ENCODE measurements at places on chromosomes 16 and 17.

DNA sequence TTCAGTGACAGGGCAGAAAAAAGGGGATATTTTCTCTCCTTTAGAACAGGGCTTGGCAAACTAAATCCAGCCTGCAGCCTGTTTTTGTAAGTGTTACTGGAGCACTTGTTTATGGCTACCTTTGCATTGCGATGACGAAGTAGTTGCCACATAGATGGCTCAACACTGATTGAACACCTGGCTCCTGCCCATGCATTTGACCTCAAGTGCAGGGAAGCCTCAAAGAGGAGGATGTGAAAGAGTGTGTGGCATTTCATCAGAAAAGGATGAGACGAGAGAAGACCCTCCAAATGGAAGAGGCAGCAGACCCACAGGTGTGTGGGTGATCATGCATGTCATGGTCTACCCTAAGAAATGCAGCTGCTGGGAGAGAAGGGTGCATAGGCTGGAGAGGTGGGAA, 32.7 kb upstream of the IRX5 start:
- DNase-seq = no peak

GRCh38 chr16:31327646-31328225, 27.2 kb upstream of the ITGAX start:
- no peak for DNase-seq

DNA sequence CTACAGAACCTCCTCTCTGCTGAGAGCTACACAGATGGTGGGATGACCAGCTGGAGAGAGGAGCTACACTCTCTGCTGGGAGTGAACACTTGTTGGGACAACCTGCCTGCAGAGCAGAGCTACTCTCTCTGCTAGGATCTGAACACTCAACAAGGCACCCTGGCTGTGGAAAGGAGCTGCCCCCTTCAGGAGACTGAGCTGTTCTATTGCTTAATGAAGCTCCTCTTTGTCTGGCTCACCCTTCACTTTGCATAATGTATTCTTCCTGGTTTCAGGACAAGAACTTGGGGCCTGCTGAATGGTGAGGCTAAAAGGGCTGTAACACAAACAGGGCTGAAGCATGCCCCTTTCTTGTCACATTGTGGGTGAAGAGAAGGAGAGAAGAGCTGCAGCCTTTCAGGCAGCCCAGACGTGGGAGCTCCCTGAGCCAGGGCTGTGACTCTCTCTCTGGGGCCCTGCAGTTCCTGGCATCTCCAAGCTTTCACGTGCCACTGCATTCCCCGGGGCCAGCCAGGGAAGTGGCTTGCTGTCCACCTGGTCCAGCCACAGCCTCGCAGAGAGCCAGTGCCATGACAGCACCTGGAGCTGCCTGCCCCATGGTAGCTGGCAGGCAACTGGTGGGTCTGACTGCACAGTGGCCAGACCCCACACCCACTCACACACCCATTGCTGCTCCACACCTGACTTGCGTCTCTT, 272.8 kb upstream of the KCNJ16 start:
- DNase-seq = no peak

DNA sequence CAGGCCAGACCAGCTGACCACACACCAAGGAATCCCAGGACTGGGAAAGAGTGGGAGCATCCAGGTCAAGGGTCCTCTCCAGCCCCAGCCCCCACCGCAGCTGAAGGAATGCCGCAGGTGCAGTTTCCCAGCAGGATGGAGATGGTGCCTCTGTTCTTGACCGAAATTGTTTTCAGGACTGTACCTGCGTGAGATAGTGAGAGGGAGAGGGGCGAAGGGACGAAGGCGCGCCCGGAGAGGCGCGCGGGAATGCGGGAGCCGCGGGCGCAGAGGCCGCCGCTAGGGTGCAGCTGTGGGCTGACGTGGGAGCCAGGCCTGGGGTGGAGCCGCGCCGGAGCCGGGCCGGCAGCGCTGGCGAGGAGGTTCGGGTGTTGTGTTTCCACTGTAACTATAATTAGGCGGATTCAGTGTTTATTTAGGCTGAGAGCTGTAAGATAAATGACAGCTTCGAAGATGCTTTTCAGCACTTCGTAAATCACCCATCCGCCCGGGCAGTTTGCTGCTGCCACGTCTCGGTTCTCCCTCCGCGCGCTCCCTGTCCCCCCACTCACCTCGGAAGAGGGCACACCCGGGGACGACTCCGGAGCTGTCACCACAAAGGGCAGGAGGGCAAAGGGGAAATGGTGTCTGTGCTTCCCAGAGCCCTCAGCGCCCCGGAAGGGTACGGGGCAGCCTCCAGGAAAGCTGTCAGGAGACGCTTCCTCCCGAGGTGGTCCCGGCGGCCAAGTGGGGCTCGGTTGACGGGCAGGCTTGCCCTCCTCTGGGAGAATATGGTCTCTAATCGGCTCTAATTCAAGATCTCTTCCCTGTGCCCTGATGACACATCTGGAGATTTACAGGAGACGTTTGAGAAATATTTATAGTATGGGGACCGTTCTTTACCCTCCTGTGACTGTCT, 38.2 kb downstream of the HOXB1 start:
- no peak for DNase-seq

DNA sequence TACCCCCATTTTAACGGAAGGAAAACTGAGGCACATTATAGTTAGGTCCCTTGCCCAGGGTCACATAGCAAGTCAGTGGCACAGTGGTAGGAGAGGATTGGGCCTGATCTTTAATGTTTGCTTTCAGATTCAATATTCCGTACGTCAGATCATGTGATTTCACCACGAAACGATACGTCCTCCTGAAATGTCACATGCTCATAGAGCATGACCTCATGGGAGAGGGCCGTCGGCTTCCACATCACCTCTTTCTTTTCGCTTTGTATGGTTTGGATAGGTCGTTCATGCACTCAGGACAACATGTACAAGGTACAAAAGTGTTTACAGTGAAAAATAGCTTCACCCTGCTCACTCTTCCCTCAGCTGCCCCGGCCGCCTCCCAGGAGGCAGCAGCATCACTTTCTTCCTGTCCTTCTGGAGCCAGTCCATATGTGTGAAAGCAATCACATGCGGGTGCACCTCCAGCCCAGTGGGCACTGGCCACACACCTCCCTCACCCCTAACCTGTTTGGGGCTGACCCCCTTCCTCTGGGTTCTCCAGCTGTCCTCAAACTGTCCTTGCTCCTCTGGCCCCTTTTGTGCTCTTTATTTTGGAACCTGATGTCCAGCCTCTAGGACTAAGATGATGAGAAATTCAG, 199.9 kb downstream of the FOXL1 start:
- no peak for DNase-seq

DNA sequence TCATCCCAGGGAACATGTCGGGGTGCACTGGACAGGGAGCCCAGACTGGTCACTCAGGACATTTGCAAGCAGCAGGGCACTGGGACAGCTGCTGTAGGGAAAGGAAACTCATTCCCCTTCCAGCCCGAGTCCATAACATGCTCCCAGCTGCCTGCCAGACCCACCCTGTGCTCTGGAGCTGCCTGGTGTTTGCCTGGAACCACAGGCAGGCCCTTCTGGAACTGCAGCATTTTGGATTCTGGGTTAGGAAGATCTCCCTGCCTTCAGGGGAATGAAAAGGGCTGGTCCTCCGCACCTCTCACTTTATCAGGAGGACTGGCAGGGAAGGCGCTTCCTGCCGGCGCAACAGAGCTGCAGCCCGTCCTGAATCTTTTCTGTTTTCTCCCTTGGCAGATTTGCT, 41.2 kb downstream of the MEAK7 start:
- DNase-seq = no peak

DNA sequence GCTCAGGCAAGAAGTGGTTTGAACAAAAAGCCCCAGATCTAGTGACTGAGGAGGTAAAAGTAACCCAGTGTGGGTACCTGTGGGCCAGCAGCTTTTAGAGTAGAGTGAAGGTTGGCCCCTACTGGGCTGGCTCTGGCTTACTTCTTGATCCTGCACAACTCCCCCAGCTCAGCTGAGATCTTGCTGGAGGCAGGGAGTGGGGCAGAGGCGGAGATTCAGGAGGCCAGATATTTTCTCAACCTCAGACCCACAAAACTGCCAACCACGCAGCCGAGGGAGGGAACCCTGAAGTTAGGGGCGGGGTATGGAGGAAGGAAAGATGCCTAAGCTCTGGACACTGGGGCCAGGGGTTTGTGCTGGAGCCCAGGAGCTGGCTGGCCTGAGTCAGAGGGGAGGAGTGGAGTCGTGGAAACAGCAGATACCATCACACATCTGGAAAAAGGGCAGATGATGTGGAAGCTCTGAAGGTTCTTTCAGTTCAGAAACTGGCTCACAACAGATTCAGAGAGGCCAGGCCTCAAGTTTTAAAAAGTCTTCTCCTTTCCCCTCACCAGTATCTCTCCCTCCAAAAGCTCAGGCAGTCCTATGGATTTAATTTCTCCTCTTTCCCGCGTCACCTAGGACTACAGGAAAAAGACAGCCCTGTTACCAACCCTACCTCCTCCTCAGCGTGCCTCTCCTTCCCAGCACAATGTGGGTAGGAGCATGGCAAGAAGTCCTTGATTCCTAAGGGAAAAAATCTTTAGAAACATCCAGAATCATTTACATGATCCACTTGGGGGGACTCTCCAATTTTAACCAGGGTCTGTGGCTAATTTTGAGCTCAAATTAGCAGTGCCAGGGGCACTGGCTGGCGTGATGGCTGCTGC, 48.1 kb downstream of the MYO18A start:
- no peak for DNase-seq

GRCh38 chr17:64662774-64663367, 764 bp upstream of the SMURF2 start:
- no peak for DNase-seq

DNA sequence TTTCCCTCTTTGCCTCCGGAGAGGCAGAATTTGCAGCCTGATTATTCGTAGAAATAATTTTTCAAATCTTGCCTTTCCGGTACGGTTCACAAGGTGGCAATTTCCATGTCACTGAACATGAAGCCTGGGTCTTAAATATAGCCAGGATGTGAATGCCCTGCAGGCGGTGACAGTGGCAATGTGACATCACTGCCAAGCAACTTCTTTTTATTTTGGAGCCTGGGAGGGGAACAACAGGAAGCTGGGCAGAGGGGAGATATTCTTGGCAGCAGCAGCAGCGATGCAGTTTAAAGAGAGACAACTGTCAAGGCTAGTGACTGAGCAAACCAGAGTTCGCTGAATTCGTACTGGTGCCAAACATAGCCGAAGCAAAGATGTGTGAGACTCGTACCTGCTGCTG, 171.1 kb downstream of the SNX29 start:
- no peak for DNase-seq

DNA sequence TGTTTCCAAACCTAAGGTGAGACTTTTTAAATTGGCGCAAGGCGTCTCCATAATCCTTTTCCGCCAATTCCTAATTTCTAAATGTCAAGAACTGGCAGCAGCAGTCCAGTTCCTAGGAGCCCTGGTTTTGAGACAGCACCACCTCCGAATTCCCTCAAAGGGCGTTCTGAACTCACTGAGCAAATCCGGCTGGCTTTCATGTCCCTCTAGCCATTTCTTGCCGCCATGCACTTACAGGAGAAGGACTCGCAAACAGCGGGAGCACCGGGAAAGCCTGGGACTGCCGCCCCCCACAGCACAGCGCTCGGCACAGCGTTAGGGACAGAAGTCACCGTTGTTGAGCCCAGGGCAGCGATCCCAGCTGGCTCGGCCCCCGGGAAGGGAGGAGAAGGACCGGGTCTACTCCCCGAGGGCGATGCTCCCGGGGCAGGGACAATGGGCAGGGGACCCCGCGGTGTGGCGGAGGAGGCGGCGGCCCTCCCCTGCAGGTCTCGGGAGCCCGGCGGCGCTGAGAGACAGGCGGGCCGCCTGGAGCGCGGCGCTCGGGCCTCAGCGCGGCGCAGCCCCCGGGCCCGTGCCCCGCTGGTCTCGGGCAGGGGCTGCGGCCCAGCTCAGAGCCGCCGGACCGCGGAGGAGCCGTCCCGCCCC, 545 bp downstream of the ARHGAP17 start:
- DNase-seq = peak; percentile 58
